CD4-positive, alpha-beta T cell treated with Interleukin-6 at 100 ng/mL for 8 hours (primary cell): ENCODE measurements at places on chromosomes 2 and 18.

GRCh38 chr18:46110406-46110805 lies 6.2 kb downstream of the HAUS1 start:
- no peak for DNase-seq

GRCh38 chr2:152406836-152407161 lies 71.8 kb downstream of the FMNL2 start:
- no peak for DNase-seq

DNA sequence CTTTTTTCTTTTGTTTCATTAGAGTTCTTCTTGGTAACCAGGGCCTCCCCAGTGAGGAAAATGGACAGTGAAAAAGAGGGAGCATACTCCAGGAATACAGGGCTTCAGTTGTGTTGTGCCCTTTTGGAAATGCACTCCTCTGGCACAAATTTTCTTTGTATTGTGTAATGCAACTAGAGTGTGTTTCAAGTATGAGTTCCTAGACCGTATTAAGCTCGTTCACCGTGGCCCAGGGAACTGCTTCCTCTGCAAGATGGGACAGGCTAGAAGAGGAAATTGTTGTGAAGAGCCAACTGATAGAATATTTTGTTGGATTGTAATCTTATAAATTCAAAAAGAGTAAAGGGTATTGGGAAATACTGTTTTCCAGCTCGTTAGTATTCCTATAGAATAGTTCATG lies 137.2 kb upstream of the TTC39C start:
- DNase-seq = no peak

- no peak for DNase-seq
These were observed 259.8 kb downstream of the LOXHD1 start for GRCh38 chr18:46397174-46397573.

- no peak for DNase-seq
These were observed 17.0 kb upstream of the RBMS1 start for GRCh38 chr2:160510617-160511016.

DNA sequence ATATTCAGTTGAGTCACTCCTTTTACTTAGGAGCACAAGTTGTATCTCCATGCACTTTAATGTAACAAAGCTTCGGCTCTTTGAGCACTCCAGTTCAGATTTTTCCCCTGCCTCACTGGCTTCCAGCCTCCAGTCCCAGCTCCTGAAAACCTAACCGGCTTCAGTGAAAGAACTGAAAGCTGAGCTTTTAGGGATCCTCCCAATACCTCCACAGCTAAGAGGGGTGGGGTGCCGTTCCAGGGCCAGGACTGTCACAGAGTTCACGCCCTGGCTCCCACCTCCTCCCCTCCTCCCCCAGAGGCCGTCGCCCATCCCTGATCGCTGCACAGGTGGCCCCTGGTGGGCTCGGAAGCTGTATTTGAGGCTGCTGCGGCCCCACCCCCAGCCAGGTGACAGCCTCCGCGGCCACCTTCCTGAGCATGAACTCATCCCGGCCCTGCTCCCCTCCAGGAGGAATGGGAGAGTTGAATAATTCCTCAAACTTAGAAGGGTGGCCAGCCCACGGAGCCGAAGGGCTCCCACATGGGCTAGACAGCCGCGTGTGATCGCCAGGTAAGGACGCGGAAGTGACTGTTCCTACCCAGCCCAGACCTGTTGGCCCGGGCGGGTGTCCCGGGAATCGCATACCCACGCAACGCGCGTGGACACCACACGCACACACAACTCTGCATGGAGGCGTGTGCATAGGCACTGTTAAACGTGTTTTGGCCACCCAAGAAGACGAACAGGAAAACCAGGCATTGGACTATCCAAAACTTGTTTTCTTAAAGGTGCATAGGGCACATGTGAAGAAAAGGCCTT lies 1.8 kb downstream of the MYO5B start:
- DNase-seq = no peak

- no peak for DNase-seq
These were observed 76.7 kb upstream of the DTNA start for GRCh38 chr18:34633368-34633767.

GRCh38 chr2:205678541-205679142 lies 3.7 kb upstream of the NRP2 start:
- DNase-seq = no peak

DNA sequence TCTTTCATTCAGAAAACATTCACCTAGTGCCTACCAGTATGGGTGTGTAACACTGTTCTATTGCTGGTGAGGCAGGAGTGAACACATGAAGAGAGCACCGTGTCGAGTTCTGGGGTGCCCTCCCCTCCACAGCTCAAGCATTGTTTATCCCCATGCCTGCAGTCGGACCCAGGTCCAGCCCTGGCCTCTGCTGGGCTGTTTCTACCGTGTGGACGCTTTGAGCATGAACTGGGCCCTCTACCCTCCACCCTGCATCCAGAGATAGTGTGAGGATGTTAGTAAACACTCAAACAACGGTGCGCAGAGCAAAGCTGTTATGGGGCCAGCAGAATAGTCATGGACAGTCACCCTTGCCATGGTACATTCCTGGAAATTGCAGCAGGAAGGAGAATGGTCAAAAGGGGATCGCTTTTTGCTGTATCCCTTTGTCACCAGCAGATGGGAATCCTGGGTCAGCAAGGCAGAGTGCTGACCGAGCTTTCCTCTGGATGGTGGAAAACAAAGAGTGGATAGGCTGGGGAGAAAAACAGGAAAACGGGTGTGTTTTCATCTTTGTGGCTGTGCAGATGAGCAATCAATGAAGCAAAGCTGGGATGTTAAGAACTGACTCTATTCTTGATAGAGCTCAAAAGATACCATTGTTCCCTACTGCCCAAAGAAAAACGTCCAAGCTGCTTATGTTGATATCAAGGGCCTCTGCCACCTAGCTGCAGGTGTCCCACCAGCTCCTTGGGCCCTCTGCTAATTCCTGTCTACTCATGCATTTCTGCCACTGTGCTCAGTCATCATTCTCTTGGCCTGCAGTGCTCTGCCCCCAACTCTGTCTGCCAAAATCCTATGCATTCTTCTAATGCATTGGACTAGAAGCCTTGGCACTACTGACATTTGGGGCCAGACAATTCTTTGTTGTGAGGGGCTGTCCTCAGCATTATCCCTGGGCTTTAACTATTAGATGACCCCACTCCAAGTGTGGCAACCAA lies 38.7 kb downstream of the REEP1 start:
- no peak for DNase-seq

- DNase-seq = no peak
These were observed 8.4 kb upstream of the AGBL5 start for GRCh38 chr2:27042985-27043634.

GRCh38 chr2:53445383-53446070 lies 322.1 kb upstream of the CHAC2 start:
- no peak for DNase-seq

DNA sequence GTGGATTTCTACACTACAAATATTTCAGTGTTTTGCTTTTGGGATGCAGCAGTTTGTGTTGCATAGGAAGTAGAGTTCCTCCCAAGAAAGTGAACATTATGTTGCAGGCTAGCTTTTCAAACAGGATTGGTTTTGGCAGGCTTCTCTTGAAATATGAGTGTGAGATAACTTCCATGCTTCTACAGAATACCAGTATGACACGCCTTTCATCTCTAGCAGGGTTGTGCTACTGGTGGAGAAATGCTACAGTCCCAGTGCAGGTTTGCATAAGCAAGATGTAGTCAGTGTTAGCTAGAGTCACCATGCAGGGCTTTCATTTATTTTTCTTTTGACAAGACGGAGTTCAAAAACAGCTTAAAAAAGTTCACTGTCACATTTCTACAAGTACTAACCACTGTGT lies 17.1 kb upstream of the CAVIN2 start:
- DNase-seq = no peak

GRCh38 chr18:76273036-76273545 lies 222.0 kb downstream of the ZNF516 start:
- no peak for DNase-seq
